ENCODE measurements at places on chromosomes 1 and 21. TPM values are rescaled to one million over a fixed set of nuclear protein-coding genes. Genes with fewer than 3 reads are reported as not detected.

Gene CRYBG2
- total RNA-seq = 2.0 TPM

Gene WNT9A
- 8.2 TPM for total RNA-seq

Gene HPCA
- total RNA-seq = 0.17 TPM

Gene RYR2
- total RNA-seq = 0.07 TPM

Gene TACSTD2
- not detected for total RNA-seq

Gene KDF1
- not detected for total RNA-seq

Gene CFAP141
- total RNA-seq = not detected

Gene NUP210L
- not detected for total RNA-seq

Gene CLCA1
- total RNA-seq = not detected

Gene SUSD4
- total RNA-seq = 0.34 TPM

Gene COL11A1
- total RNA-seq = 3.8 TPM

Gene CRNN
- total RNA-seq = not detected

Gene GPA33
- not detected for total RNA-seq

Gene CXADR
- total RNA-seq = 12.0 TPM

Gene C1orf185
- total RNA-seq = not detected

Gene CD34
- total RNA-seq = 0.17 TPM

Gene MMEL1
- total RNA-seq = not detected

Gene MAB21L3
- not detected for total RNA-seq

Gene ANKRD45
- not detected for total RNA-seq

Gene GJC2
- 0.48 TPM for total RNA-seq

Gene LCE1B
- not detected for total RNA-seq

Gene FCRL1
- not detected for total RNA-seq

Gene TAL1
- total RNA-seq = not detected

Gene ZSWIM5
- 0.81 TPM for total RNA-seq

Gene WNT3A
- not detected for total RNA-seq

Gene HSPB7
- total RNA-seq = not detected

Gene CD101
- total RNA-seq = 0.25 TPM

Measured in A549 treated with RU486 at 1 μM for 4 hours (cell line).